ENCODE measurements at places on chromosomes 11 and 22.
A peak's percentile ranks its signal among the peaks of the same experiment; 100 is the strongest.

- DNase-seq, result no peak
These were observed 18.3 kb downstream of the RCN1 start for GRCh38 chr11:32109138-32109537.

DNA sequence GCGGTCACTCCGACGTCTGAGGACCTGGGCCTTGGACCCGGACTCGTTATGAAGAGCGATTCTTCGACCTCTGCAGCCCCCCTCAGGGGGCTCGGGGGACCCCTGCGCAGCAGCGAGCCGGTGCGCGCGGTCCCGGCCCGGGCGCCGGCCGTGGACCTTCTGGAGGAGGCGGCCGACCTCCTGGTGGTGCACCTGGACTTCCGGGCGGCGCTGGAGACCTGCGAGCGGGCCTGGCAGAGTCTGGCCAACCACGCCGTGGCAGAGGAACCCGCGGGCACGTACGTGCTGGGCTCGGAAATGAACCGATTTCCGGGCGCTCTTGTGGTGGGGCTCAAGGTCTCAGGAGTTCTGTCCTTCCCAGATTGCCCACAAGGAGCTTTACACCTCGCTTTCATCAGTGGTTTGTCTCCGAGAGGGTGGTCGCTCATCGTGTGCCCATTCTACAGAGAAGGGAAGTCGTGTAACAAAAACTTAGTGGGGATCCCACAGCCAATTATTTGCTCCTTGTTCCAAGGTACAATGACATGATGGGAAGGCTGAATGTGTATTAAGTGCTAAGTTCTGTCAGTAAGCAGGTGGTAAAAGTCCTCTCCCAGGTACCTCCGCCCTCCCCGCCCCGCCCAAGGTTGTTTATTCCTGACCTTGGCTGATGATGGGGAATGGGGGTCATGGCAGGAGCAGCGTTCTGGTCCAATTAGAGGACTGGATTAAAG is 695 bp downstream of the PEX26 start:
- DNase-seq, result no peak

DNA sequence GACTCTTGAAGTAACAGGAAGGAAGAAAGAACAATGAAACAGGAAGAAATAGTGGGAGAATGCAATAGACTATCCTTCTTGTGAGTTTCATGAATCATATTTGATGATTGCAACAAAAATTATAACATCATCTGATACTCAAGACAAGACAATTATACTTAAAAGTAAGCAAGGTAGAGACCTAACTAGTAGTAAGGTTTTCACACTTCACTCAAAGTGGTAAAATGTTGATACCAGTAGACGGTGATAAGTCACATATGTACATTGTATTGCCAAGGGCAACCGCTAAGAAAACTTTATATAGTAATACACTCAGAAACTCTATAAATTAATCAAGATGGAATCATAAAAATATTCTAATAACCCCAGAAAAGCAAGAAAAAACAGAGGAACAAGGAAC is 107.8 kb downstream of the CYP2R1 start:
- no peak for DNase-seq

- no peak for DNase-seq
These were observed 2.7 kb downstream of the FREY1 start for GRCh38 chr11:45904309-45904915.

DNA sequence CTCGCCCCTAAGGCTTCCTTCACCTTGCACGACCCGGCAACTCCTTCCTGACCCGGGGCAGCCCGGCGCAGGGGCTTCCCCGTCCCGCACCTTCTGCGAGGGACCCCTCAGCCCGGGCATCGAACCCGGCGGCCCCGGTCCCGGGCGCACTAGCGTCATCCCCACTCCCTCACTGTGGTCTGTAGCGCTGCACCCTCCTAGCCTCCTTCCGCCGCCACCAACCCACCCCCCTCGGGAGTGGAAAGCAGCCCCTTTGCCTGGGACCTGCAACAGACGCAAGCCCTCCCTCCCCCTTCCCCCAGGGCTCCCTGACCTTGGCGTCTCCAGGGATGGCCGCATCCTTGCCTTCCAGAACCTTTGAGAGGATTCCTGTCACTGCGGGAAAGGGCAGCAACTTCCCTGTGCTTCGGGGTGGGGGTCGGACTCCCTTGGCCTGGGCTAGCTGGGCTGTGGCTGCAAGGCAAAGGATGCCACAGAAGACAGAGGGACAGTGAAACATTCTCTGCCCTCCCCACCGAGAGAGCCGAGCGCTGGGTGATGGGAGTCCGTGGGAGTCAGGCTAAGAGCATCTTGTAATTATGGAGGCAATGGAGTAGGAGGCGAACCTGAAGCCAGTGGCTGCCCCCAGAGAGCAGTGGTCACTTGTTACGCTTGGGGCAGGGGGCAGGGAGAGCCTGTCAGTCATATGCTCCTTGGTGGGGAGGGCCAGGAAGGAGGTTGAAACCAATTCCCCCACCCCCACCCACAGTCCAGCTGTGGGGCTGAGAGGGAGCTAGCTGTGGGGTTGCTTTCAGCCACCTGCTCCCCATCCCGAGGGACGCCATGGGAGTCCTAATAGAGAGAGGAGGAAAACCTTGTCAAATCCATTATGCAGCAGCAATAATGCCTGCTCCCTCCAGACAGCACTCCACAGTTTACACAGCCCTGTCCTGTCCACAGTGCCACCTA is 920 bp downstream of the TMEM132A start:
- no peak for DNase-seq

DNA sequence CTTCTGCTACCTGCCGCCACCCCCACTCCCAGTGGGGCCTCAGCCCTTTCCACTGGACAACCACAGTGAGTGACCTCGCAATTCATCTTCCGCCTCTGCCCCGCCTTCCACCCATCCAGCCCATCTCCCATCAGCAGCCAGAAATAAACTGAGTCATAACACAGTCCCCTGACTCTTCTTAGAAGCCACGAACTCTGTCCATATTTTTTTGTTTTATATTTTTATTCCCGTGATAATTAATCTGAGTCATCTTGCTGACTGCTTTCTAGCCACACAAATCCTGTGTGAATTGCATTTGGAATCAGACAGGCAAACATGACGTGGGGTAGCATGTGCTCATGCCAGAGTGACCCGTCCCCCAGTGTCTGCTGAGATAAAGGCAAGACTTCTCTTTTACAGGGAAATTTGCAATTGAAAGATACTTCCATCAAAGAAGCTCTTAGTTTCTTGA is 7.0 kb downstream of the FADD start:
- peak; percentile 63 for DNase-seq

DNA sequence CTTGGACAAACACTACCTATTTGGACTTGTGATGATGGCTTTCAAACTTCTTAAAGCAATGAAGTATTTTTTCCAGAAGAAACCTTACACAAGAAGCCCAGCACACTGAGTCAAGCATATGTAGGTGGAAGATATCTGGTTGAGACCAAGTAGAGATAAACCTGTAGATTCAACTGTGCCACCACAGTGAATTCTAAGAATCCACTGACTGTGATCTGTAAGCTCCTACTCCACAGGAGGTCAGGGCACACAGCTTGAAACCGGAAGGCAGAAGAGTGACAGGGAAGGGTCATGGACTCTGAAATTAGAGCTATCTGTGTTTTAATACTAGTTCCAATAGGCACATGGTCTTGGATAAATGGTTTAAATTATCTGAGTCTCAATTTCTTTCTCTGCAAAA is 404.5 kb downstream of the ETS1 start:
- DNase-seq, result no peak

DNA sequence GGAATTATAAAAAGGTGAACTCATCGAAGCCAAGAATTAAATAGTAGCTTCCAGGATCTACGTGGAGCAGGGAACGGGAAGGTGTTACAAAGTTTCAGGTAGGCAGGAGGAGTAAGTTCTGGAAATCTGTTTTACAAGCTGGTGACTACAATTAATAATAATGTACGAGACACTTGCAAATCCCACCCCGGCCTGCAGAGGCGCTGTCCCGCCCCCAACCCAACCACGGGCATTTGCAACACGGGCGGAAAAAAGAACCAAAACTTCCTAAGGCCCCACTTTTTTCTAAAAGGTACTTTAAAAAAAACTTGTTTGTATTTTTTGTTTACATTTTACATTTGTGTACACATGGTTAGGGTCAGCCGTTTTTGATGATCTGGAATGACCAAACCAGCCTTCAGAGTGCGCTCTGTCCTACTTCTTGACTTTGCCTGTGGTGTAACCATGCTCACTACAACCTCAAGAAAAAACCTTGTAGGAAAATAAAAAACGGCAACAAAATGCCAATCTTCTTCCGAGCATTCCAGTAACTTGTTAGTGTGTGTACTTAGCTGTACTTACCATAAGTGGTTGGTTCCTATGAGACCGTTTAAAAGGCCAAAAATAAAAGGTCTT is 449.6 kb upstream of the B3GAT1 start:
- no peak for DNase-seq

DNA sequence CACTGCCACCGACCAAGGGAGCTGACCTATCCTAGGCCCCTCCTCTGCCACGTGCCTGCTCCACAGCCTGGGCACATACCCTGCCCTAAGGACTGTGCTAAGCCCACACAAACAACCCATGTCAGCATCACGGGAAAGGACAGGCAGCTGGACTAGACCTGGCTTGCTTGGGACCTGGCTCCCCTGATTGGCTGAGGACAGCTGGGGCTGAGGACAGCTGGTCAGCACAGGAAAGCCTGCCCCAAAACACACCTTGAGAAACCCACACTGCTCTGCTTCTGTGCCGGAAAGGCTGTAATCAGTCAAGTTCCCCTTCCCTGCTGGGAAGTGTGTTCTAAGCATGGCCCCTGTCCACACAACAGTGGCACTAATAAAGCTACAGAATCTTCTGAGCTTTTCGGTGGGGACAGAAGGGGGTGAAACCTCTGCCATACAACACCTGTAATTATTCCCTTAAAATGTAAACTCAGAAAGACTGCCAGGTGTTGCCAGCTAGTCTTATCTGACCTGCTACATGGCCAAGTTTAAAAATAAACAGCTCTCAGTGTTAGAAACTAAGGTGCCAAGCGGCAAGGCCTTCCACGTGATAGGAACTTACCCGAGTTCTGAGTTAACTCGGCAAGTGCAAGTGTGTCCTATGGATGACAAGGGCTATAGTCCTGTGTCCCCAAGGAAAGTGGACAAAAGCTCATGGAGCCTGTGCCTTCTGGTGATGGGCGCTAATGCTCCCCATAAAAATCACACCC is 35.7 kb upstream of the ARFGAP3 start:
- DNase-seq, result no peak

DNA sequence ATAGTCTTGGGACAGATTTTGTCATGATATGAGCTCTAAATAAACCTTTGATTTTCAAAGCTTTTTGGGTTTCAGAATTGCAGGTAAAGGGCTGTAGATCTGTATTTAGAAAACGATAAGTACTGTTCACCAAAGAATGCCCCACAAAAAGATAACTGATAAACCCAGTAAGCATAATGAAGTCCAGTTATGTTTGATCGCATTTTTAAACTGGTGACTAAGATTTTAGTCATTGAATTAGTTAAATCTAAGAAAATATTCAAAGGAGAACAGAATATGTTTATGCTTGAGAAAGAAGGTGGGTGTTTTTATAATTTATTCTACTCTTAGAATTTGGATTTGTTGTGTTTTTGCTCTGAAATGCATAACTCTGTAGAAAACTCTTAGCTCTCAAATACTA is 11.6 kb downstream of the DEPDC7 start:
- DNase-seq, result no peak

- peak; percentile 46 for DNase-seq
These were observed 51.6 kb upstream of the PARVG start for GRCh38 chr22:44128958-44129618.

DNA sequence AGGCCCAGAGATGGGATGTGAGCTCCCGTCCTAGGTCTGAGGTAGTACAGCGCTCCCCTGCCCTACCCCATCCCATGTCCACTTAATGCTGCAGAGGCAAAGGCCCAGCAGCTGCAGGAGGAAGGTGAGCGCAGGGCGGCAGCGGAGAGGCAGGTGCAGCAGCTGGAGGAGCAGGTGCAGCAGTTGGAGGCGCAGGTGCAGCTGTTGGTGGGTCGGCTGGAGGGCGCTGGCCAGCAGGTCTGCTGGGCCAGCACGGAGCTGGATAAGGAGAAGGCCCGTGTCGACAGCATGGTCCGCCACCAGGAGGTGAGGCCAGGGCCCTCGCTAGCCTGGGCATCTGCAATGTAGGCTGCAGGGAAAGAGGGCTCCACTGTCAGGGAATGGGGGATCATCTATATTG is 15.2 kb downstream of the CCDC157 start:
- no peak for DNase-seq

GRCh38 chr11:123838659-123839058 is 32.5 kb upstream of the OR6M1 start:
- DNase-seq, result no peak

GRCh38 chr22:49022816-49023160 is 804.9 kb downstream of the BRD1 start:
- DNase-seq, result no peak

- DNase-seq, result no peak
These were observed at the start of gene OR51T1 for GRCh38 chr11:4881860-4882500. Gene OR51T1 (plus strand): TSS chr11:4881900. CDS start chr11:4881900, 0 bp downstream.

DNA sequence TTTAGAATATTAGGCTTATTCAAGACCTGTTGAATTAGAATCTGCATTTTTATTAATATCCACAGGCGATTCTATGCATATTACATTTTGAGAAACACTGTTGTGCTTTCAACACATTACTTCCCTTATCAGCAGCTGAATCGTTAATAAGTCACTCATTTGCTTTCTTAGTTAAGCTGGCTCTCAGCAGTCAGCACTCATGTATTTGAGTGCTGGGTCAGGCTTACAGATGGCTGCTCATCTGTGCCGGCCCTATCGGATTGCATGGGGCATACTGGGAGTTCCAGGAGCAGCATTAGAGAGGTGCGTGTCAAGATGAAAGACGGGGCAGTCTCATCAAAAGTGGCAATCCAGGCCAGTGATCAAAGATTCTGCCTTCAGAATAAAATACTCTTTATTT is 10.8 kb upstream of the OR51L1 start:
- DNase-seq, result no peak

DNA sequence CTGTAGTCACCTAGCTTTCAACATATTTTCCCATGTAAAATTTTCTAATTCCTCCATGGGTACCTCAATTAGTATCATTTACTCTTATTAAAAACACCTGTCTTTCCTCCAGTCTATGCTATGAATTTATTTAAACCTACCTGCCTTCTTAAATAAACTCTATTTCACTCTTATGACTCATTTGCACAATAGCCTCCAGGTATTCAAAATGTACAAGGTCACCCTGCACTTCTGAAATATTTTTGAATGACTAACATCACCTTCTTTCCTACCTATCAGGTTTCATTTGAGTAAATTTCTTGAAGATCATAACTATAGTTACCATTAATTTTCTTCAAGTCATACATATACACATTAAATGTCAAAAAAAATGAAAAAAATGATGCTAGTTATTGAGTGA is 939.7 kb downstream of the DLG2 start:
- DNase-seq, result no peak

GRCh38 chr11:96033095-96033494 is 109.2 kb upstream of the MTMR2 start:
- no peak for DNase-seq
